Substantia nigra (tissue), 51 donors: ENCODE measurements at places on chromosomes 5 and 9.

GRCh38 chr5:137115152-137115551 is 384.0 kb downstream of the SPOCK1 start:
- DNase-seq, result no peak

GRCh38 chr9:134961331-134962064 is 43.8 kb upstream of the FCN1 start:
- no peak for DNase-seq

- no peak for DNase-seq
These were observed 5.7 kb upstream of the PRDM6 start for GRCh38 chr5:123083298-123083697.

- DNase-seq, result no peak
These were observed 1063.9 kb downstream of the CDH9 start for GRCh38 chr5:25974451-25974850.

DNA sequence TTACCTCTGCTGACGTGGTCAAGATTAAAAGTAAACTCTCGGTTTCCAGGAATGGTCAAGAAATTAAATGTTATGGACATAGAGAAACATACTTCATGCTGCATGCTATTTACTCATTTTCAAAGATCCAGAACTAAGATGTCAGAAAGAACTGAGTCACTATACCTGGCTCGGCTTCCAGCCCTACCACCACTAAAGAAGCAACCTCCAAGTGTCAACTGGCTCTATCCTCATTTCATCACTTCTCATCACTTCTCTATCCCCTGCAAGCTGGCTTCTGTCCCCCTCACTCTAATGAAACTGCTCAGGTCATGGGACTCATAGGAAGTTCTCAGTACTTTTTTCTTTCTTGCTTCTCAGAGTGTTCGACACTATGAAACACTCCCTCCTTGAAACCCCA is 116.2 kb downstream of the CDK5RAP2 start:
- DNase-seq, result no peak

- DNase-seq, result no peak
These were observed 185.6 kb downstream of the SNX18 start for GRCh38 chr5:54703133-54703532.

DNA sequence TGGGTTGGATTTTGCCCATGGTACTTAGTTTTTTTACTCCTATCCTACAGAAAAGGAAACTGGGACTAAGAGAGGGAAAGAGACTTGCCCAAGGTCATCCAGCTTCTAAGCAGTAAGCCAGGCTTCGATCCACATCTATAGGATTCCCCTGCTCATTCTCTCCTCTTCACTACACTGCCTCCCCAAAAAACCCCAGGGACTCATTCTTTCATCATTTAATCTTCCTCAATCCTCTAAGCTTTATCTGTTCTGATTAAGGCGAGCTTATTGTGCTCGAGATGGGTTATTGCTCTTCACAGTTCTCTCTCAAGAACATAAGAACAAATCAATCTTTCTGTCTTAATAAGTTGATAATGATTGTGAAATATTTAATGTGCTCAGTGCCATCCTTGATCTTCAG is 511.1 kb upstream of the BRINP1 start:
- no peak for DNase-seq

DNA sequence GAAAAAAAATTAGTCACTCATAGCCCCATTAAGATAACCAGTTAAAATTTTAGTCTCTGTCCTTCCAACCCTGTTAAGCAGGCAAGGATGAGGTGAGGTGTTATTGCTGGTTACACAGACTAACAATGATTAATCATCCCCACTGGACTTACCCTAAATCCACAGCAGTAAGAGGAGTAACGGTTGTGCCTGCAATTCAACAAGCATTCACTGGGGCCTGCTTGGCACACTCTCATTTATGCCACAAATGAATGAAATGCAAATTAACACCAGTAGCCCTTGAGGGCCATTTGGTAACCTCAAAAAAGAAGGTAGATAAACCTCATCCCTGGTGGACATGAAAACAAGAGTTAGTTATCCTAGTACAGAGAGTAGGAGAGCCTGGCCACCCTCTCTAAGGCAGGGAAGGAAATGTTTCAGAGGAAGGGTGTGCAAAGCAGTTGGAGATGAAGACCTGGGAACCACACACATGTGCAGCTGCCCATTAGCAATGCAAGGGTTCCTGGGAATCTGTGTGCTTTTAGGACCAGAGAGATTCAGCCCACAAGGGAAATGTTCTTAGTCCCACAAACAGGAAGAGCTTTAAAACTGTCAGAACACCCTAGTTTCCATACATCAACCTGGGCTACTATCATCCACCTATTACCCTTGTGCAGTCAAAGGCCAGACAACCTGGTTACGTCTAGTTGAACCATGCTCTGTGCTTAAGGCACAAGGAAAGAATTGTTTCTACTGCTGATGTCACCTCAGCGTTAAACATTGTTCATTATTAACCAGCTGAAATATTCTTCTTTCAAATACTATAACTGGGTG is 7.7 kb downstream of the LHFPL2 start:
- no peak for DNase-seq

DNA sequence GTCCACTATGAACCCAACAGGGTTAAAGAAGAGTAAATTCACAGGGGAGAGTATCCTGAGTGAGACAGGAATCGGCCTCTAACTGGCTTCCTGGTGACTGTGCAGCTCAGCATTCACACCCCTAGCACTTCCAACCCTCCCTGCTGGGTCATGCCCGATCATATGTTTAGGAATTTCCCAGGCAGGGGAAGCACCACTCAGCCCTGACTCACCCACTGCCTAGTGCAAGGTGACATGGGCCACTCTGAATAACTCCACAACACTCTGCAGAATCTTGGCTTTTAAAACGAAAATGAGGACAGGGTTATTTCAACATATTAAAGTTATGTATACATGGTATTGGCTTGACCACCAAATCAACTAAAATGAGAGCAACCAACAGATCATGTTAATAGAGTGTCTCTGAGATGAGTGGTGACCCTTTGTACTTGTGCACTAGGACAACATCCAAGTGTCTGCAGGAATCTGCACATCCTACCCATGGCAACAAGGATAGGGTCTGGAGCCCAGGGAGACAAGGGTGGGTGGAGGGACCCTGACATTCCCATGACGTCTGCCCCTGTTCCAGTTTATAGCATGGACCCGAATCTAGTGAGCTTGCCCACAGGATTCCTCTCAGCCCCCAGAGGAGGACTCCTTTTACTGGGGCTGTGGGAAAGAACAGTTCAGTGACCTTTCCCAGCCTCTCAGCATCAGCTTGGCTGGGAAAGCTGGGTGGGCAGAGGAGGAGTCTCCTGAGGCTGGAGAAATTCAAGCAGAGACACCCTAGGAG is 485.8 kb downstream of the SEMA5A start:
- DNase-seq, result no peak

- no peak for DNase-seq
These were observed 61.1 kb upstream of the FUBP3 start for GRCh38 chr9:130518233-130518632.

DNA sequence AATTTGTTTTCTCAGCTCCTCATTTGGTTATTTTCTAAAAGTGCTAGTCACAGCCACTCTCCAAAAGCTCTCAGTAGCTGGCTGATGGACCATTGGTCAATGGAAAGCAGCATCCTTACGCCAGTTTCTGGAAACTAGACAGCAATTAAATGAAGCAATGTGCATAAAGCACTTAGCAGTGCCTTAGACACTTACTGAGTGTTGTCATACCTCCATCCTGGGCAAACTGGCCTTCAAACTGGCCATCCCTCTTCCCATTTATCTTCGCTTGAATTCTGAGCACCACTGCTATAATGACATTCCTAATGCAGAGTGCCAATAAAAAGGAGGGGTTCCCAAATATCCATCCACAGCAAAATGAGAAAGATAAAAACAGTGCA is 209.2 kb downstream of the ENC1 start:
- DNase-seq, result no peak

DNA sequence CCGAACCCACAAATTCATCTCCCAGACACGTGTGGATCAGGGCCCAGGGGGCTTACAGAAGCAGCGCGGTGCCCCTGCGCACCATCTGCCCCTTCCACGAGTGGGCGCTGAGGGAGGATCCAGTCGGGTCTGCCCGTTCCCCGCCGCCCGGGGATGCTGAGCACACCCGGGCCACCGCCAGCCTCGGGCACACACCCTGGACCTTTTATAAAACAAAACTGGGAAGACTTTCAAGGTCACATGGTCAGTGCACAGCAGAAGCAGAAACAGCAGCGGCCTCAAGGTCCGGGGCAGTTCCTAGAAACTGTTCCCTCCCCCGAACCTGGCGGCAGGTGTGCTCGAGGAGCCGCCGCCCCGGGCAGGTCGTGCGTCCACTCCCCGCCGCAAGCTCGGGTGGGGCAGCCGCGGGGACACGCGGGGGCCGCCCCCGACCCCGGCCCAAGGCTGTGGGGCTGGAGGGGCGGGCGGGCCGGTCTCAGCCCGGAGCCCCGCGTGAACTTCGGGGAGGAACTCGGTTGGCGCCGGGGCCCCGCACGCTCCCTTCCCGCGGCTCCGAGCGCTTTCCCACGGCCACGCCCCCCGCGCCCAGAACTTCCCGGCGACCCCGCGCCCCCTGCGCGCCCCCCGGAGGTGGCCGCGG is 633 bp upstream of the PPP1R26 start:
- peak; percentile 34 for DNase-seq

GRCh38 chr9:15295761-15296405 is 11.1 kb downstream of the TTC39B start:
- DNase-seq, result no peak

DNA sequence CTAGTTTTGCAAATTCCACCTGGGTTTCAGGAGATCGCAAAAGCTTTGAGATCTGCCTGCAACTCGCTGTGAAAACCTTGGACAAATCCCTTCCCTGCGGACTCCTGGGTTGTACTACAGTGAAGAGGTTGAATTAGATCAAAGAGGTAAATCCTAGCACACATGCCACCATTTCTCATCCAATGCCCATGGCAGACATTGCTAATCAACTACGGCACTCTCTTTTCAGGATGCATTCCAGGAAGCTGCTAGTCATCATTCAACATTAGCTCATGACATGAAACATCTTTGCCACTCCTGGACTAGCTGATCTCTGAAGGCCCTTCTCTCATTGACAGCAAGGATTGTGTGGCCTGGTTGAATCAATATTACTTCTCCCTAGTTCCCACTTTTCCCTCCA is 46.1 kb downstream of the PCDH1 start:
- no peak for DNase-seq

DNA sequence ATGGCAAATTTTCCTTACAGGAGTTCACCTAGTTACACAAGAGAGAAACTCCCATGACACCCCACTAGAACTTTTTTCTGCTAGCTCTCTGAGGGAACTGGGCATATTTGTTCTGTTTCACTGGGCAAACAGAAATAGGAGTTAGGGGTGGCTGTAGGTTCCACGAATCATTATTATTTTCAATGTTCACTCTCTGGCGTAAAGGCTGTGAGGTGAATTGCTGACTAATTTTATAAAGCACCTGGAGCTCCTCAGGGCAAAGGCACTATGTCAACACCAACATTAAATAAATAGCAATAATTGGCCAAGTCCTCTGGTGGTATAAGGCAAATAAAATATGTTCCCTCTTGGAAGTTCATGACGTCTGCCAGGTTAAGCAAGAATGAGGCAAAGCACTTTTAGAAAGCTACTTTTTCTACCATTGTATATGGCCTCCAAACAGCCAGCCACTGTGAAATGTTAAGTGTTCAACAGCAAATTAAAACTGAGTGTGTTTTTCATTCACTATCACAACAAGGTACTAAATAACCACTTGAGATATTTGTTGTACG is 344.6 kb downstream of the PDE4D start:
- DNase-seq, result no peak

DNA sequence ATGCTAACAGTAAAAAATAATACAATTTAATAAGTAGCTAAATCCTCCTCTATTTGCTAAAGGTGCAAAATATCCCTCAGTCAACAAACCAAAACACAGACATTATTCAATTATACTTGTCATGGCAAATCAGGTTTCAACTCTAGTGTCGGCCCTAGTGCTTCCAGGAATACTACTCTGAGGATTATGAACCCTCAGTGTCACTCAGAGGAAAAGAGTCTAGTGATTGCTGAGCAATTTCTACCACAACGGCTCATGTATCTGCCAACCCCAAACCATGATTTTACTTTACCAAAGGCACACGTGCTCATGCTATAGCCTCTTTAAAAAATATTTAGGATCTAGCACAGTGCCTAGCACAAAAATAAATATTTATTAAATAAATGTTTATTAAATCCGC is 21.0 kb downstream of the RICTOR start:
- DNase-seq, result no peak

- no peak for DNase-seq
These were observed 29.9 kb upstream of the PRSS3 start for GRCh38 chr9:33765411-33765810.

GRCh38 chr9:4413856-4414255 is 76.4 kb upstream of the SLC1A1 start:
- DNase-seq, result no peak

DNA sequence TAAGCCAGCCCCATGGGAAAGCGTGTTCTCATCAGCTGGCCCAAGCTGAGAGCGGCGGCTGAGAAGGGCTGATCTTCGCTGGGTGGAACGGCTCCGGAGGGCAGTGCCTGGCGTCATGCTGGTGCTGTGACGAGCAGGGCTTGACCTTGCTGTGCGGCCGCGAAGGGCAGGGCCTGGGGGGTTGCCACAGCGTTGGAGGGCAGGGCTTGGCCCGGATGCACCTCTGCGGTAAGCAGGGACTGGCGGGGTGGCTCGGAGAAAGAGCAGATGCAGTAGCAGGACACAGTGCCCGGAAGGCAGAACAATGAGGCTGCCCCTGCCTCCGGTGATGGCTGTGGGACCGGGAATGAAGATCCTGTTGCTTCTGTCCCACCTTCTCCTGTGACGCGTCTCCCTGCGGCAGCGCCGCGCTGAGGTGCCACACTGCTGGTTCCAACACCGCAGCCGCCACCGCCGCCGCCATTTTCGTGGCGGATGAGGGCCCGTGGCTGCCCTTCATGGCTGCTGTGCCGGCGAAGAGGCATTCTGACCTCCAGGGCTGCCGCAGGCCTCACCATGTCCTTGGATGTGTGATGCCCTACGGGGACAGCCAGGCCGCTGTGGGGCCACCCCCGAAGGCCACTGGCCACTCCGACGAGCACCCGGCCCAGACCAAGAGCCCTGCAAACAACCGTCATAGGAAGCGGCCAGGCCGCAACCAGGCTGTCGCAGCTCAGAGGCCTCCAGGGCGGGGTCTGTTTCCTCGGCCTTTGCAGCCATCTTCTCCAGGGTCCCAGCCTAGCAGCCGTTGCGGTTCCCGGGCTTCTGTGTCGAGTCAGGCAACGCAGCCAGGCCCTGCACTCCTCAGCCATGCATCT is 890.5 kb upstream of the CTNND2 start:
- DNase-seq, result no peak

DNA sequence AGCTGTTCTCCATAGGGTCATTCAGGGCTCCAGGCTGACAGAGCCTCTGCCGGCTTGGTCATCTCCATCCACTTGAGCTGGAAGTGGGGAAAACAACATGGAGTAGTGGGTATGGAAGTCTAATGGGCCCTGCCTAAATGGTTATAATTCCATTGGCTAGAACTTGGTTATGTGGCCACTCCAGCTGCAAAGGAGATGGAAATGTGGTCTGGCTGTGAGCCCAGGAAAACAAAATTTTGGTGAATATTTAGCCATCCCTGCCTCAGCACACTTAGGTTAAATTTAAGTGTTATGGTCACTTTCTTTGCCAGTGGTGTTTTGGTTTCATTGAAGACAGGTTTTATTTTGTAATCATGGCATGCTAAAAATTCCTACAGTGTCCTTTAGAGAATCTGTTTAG is 112.3 kb downstream of the SMARCA2 start:
- no peak for DNase-seq
